ENCODE measurements at places on chromosomes 3 and 15.

- DNase-seq: no peak
Measured at GRCh38 chr3:17581421-17582080, 160.9 kb downstream of the TBC1D5 start.

DNA sequence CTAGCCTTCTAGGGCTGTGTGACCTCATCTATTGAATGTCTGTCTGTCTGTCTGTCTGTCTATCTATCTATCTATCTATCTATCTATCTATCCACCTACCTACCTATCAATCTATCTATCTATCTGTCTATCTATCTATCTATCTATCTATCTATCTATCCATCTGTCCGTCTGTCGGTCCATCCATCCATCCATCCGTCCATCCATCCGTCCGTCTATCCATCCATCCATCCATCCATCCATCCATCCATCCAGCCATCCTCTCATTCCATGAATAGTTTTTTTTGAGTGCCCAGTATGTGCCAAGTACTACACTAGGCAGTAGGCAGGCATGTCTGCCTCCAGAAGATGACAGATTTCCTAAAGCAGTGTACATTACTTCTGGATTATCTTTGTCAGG lies 122.5 kb downstream of the FOXB1 start:
- no peak for DNase-seq

GRCh38 chr3:140434261-140434905 lies 243.5 kb upstream of the TRIM42 start:
- DNase-seq: no peak

- no peak for DNase-seq
Measured at GRCh38 chr3:30476368-30477084, 129.9 kb upstream of the TGFBR2 start.

DNA sequence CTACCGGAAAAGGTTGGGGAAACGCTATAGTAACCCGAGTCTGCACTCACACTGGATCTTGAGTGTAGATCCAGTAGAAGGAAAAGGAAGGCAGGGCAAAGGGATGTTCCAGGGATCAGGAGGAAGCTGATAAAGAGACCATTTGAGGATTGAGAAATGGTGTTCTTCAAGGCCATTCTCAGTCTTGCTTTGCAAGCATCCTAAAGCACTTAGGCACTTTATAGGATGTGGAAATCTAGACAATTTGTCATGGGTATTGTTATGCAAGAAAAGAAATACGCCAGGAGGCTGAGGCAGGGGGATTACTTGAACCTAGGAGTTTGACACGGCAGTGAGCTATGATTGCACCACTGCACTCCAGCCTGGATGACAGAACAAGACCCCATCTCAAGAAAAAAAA lies 13.2 kb upstream of the SCAMP5 start:
- DNase-seq: no peak

- DNase-seq: no peak
Measured at GRCh38 chr3:8298021-8298954, 203.3 kb upstream of the LMCD1 start.

- no peak for DNase-seq
Measured at GRCh38 chr15:87732976-87733375, 523.6 kb downstream of the NTRK3 start.

- DNase-seq: no peak
Measured at GRCh38 chr15:80942746-80943565, 46.7 kb downstream of the MESD start.

GRCh38 chr15:51054535-51054934 lies 40.2 kb downstream of the TNFAIP8L3 start:
- DNase-seq: no peak

DNA sequence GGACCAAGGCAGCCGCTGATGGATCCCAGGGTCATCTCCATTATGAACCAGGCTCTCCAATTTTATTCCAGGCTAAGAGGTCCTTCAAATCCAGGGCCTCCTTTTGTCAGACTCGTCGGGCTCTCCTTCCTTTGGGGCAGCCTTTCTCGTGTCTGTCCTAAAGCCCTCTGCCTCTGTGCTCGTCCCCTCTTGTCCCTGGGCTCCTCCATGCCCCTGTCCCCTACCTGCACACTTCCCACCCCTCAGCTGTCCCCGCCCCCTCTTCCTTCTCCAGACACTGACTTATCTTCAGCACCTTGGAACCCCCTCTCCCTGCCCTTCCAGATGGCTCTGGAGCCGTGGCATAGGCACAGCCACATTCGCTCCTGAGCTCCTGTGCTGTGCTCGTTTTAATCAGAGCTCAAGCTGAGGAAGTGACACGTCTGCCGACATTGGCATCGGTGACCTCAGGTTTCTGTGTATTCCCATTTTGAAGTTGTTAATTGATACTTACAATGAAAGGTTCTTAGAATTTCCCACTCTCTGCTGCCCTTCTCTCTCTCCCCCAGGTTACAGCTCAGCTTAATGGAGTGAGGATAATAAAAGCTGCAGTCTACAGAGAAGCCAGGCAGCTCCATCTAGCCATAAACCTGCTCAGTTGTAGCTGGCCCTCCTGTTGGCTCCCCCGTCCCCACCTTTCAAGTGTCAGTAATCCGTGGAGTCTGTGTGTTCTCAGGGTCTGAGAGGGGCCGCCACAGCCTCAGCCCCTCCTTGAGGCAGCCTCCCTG lies 51.1 kb upstream of the SEC22A start:
- DNase-seq: no peak

- no peak for DNase-seq
Measured at GRCh38 chr3:119831022-119831421, 49.1 kb downstream of the NR1I2 start.

DNA sequence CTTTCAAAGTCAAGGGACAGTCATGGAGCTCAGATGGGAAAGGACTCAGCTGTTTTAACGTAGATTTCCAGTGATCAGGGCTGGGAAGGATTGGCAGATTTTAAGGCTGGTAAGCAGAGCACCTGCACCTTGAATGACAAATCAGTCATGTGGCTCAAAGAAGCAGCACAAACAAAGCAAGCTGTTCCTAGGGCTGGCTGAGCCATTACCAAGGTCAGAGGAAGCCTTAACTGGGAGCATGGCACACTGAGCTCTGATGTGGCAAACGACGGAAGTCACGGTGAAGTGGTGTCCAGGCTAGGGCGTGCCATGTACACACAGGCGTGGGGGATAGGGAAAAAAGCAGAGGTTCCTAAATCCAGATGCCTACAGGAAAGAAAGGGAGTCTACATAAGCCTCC lies 84.6 kb upstream of the PFN2 start:
- no peak for DNase-seq

GRCh38 chr15:88491158-88491557 lies 23.6 kb downstream of the MRPS11 start:
- DNase-seq: no peak

DNA sequence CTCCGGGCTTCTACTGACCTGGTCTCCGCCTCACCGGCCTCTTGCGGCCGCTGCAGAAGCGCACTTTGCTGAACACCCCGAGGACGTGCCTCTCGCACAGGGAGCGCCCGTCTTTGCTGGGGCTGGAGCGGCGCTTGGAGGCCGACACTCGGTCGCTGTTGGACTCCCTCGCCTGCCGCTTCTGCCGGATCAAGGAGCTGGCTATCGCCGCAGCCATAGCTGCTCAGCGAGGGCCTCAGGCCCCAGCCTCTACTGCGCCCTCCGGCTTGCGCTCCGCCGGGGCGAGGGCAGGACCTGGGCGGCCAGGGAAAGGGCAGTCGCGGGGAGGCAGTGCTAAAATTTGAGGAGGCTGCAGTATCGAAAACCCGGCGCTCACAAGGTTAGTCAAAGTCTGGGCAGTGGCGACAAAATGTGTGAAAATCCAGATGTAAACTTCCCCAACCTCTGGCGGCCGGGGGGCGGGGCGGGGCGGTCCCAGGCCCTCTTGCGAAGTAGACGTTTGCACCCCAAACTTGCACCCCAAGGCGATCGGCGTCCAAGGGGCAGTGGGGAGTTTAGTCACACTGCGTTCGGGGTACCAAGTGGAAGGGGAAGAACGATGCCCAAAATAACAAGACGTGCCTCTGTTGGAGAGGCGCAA lies 319.2 kb downstream of the FGF12 start:
- no peak for DNase-seq

GRCh38 chr15:69496001-69496400 lies 43.4 kb downstream of the RPLP1 start:
- DNase-seq: no peak

GRCh38 chr3:196617256-196617655 lies 22.2 kb upstream of the NRROS start:
- DNase-seq: no peak

DNA sequence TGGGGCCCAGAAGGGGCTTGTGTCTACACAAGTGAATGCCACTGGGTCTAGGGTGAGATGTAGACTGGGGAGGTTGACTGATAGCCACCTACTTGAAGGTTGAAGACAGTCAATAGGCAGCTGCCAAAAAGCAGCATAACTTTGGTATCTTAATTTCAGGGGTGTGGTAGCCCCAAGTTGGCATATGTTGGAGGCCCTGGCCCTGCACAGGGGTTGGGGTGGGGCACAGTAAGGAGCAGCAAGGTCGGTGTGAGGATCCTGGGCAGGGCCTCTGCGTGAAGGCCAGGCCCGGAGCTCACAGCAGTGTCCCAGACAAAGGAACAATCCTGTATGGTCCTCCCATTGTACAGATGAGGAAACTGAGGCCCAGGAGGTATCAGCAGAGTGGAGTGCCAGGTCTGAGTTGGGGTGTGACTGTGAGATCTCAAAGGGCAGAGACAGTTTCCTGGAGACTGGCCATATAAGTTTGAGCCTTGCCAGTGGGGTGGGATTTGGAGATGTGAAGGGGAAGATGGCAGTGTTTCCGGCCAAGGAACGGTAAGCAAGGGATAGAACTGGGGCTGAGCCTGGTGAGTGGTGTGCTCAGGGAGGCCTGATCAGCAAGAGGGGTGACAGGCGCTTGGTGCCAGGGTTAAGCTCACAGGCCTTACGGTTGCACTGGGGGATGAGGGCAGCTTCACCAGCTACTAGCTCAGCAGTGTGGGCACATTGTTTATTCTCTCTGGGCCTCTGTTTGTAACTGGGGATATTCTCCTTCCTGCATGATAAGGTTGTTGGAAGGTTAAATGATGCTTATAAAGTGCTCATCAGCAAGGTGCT lies 1.7 kb downstream of the KLHL40 start:
- DNase-seq: no peak

- no peak for DNase-seq
Measured at GRCh38 chr3:183490653-183491052, 62.2 kb upstream of the MCF2L2 start.

DNA sequence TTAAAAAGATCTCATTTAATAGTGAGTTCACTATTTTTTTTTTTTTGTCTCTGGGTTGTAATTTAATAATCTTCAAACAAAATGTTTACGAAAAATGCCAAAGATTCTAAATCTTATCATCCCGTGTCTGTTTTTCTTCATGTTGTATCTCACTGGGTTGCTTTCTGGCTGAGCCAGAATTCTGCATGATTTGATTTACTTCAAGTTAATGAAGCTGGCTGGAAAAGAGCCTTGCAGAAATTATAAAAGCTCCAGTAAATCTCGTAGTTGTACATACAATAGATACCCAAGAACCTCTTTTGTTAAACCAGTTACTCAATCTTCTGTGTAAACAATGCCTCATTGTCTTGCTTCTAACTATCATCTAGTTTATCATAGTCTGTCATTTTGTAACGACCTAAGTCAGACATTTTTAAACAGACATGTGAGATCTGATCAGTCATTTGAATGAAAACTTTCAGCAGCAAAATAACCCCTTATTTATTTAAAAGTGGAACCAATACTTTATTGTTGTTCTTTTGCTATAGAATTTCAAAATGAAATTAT lies 249.0 kb downstream of the MCTP2 start:
- no peak for DNase-seq

GRCh38 chr3:120459196-120459595 lies 8.4 kb upstream of the FSTL1 start:
- no peak for DNase-seq

- DNase-seq: no peak
Measured at GRCh38 chr3:157134620-157135191, 25.2 kb downstream of the CCNL1 start.

GRCh38 chr3:171569571-171570132 lies 109.4 kb upstream of the TNIK start:
- no peak for DNase-seq

DNA sequence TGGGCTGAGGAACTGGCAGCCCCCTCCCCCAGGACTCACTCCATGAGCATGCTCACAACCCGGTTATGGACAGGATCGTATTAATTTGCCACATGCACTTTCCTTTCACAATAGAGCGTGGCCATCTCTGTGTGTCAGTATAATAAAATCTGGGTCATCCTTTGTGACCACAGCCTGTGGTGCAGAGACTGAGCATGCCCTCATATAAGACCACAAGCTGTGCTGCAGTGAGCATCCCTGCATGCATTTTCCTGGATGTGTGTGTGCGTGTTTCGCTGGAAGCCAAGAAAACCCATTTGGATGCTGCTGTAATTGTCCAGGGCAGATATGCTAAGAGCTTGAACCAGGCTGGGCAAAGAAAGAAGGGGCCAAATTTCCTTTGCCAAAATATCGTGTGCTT lies 39.7 kb downstream of the CYP11A1 start:
- DNase-seq: no peak

DNA sequence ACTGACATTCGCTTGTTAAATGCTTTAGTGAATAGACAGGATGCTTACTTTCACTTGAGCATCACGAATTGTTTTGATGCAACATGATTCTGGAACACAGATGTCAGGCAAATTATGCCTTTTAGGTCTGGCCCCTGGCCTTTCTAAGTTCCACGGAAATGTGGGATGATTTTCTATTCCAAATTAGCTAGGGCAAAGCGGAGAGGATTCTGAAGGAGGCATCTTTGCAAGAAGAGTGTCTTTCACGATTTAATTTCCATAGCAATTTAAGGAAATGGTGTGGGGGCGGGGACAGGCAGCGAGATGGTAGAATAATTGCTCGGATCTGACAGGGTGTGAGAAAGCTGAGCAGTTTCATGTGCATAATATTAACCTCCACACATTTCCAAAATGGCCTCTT lies 238.5 kb upstream of the KCNMB2 start:
- DNase-seq: no peak

DNA sequence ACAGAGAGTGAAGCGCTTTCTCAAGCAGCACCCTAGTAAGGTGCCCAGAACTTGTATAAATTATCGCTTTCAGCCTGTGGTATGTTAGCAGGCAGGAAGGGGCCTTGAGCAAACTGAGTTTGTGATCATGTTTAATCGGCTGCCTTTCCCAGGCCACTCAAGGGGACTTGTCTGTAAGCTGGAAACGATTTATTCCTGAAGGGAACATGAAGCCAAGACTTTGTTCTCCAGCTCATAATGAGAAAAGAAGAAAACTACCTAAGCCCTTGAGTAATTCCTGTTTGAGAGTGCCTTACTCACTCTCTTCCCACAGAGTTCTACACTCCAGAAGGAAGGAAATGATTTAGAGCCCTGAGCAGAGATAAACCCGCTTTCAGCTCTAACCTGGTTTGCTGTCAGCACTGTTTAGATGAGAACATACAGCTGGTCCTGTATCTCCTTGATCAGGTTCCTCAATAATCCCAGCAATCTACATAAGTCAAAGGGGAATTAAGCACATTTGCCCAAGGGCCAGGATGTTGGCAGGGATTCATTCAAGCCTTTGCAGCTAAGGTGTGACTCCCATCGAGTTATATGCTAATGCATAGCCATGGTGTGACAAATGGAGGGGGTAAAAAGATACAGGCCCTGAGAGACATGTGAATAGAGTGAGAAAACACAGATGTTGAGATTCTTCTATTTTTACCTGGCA lies 187.7 kb upstream of the SLC24A5 start:
- DNase-seq: no peak

GRCh38 chr3:178131801-178132200 lies 404.4 kb upstream of the KCNMB2 start:
- no peak for DNase-seq

- DNase-seq: no peak
Measured at GRCh38 chr3:44825264-44825925, 36.3 kb upstream of the TMEM42 start.

- no peak for DNase-seq
Measured at GRCh38 chr3:195403244-195403643, 39.6 kb downstream of the ACAP2 start.
